COR-L47 (cell line): ENCODE measurements at places on chromosomes 1 and 21.

- DNase-seq, result peak; percentile 10
These were observed 9.0 kb downstream of the NSL1 start for GRCh38 chr1:212782422-212783154.

DNA sequence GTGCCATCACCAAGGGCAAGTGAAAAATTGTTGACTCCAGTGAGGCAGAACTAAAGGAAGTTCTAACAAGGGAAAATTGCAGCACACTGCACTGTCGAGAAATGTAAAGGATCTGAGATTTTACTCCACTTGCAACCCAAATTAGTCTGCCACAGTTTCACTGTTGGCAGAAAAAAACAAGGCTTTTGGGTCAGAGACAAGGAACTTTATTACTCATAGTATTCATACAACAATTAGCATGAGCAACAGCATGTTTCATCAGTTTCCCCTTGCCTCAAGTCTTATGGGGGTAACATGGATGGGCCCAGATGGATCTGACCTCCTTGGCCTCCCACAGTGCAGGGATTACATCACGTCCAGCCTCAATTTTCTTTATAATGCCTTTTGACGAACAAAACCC is 125.3 kb downstream of the LTN1 start:
- no peak for DNase-seq

DNA sequence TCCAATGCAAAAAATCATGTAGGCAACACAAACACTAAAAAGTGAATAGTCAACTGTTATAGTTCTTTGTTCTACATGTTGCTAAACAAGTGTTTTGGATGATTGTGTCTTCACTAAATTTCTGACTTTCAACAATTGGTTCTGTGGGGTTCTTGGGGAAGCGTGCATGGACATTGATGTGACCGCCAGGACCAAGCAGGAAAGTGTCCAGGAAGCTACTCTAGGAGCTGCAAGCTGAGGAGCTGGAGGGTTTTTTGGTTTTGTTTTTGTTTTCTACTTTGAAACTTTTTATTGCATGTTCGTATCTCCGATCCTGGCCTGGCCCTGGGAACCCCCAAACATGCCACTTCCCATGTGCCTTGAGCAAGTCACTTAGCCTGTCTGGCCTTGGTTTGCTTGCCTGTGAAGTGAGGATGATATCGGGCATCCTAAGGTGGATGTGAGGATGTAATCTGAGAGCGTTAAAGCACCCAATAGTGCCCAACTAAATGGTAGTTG is 8.0 kb downstream of the TMPRSS3 start:
- DNase-seq, result no peak

- no peak for DNase-seq
These were observed 35.4 kb downstream of the RGS4 start for GRCh38 chr1:163104385-163105099.

DNA sequence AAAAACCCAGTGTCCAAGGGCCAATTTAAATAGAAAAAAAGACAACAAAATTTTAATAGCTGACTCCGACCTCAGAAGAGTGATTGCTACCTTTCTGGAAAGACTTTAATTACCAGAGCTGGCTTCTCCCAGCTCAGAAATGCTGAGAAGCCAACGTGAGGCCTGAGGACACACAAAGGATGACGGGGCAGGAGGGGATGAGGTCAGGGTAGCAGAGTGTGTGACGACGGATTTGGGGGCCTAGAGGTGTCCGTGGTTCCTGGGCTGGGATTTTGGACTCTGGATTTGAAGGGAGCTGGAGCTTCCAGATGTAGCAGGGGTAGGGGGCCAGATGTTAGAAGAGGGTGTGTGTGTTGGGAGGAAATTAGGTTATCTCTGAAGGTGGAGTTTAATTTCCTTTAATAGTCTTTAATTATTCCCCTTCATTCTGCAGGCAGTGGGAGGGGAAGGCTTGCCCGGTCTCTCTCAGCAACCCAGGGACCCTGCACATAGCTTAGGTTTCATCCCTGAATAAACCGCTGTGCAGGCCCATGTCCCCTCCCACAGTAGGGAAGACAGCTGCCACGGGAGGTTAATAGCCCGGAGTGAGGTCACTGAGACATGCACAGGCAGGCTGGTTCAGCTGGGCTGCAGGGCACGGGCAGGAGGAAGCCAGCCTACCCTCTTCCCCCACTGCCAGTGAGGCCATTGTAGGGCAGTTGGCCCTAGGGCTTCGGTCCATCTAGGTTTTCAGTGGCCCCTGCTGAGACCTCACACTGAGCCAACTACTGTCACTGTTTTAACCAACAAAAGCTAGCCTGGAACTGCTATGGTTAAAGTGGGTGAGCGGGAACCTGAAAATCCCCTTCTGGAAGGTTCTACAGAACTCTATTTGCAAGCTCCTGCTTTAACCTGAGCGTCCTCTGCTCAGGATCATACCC is 3.8 kb upstream of the PADI3 start:
- peak; percentile 39 for DNase-seq

DNA sequence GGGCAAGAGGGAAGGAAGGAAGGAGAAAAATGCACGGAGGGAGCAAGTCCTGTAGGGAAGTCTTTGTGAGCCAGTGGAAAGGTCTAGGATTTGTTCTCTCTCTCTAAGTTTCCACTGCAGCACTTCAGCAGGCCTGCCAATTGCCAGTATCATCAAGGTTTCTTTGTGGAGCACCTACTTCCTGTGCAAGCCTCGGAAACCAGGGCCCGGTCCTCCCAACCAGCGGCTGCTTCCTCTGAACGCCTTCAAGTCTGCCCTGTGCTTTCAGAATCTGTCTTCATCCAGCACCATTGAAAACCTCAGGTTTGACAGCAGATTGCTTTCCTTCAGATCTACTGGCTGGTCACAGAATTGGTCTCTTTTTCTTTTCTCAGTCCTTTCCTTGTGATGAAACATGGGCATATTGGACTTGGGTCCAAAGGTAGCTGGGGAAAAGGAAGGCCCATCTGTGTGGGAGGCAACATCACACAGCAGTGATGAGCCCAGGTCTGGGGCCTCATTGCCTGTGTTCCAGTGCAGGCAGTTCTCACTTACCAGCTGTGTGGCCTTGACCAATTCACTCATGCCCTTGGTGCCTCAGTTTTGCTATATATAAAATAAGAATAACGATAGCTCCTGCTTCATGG is 144.5 kb downstream of the SEC16B start:
- no peak for DNase-seq

DNA sequence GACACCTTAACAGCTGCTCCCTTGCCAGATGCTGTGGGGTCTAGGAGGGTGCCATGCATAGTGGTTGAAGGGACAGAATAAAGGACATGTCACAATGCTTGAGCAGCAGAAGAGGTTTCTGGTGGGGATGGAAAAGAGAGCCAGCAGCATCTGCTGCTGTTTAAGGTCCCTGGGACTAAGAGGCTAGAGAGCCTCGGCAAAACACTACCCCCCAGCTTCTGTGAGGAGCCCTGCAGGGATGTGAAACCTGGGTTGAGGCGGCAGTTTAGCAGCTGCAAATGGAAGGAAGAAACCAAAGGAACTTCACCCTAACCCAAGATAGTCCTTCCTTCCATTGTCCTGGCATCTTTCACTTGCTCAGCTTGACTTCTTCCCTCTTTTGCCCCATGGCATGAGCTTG is 39.4 kb downstream of the PLXNA2 start:
- no peak for DNase-seq

- DNase-seq, result no peak
These were observed 6.6 kb downstream of the CCDC30 start for GRCh38 chr1:42469727-42470126.
